Stimulated activated CD4-positive, alpha-beta T cell treated with anti-CD3 and anti-CD28 coated beads, Interleukin-1b, Interleukin-23, amount 100 ng/mL, for 1 hour (primary cell): ENCODE measurements at places on chromosomes 5 and 9.

GRCh38 chr5:42950456-42951292 is 89.4 kb downstream of the ANXA2R start:
- no peak for DNase-seq

- no peak for DNase-seq
Observed at GRCh38 chr5:83522446-83522845, 50.9 kb downstream of the VCAN start.

- DNase-seq: no peak
Observed at GRCh38 chr5:138289296-138289695, 14.9 kb upstream of the GFRA3 start.

- no peak for DNase-seq
Observed at GRCh38 chr9:5436441-5436840, 1.3 kb downstream of the PLGRKT start.

GRCh38 chr9:130425741-130426466 is 18.9 kb upstream of the ASS1 start:
- no peak for DNase-seq

GRCh38 chr5:95595289-95595931 is 24.5 kb upstream of the GPR150 start:
- no peak for DNase-seq

- no peak for DNase-seq
Observed at GRCh38 chr5:12910641-12911040, 1006.4 kb upstream of the CTNND2 start.

DNA sequence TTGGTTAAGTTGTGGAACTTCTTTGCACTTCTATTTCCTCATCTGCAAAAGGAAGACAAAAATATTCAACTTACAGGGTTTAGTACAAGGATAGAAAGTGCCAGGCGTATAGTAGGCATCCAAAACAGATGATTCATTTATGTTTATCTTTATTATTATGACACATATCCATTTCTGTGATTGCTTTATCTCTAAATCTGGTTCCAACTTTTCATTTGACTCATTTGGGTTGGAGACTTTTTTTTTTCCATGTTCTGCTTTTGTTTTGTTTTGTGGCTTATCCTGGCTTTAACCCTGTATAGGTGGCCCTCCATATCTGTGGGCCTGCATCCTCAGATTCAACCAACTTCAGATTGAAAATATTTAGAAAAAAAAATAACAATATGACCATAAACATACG is 186.7 kb upstream of the SLC24A2 start:
- no peak for DNase-seq

- DNase-seq: no peak
Observed at GRCh38 chr9:18275313-18275990, 198.5 kb upstream of the ADAMTSL1 start.

GRCh38 chr5:136022965-136023364 is 5.8 kb upstream of the TGFBI start:
- DNase-seq: no peak

DNA sequence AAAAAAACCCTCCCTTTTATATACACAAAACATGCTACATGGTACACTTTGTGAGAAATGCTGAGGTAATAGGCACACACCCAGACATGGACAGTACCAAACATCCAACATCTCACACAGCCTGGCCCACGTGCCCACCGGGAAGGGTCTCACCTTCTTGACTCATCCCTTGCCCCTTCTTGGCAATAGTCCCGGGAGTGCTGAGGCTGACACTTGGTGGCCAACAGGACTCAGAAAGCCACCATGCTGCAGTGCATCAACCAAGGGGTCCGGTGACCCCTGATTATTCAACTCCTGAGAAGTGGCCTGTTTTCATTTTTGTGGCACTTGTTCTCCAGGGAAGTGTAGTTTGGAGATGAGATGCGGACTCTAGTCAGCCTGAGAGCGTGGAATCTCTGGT is 35.0 kb downstream of the ANGPTL2 start:
- DNase-seq: no peak

GRCh38 chr5:119996128-119996527 is 366.8 kb downstream of the FAM170A start:
- no peak for DNase-seq

DNA sequence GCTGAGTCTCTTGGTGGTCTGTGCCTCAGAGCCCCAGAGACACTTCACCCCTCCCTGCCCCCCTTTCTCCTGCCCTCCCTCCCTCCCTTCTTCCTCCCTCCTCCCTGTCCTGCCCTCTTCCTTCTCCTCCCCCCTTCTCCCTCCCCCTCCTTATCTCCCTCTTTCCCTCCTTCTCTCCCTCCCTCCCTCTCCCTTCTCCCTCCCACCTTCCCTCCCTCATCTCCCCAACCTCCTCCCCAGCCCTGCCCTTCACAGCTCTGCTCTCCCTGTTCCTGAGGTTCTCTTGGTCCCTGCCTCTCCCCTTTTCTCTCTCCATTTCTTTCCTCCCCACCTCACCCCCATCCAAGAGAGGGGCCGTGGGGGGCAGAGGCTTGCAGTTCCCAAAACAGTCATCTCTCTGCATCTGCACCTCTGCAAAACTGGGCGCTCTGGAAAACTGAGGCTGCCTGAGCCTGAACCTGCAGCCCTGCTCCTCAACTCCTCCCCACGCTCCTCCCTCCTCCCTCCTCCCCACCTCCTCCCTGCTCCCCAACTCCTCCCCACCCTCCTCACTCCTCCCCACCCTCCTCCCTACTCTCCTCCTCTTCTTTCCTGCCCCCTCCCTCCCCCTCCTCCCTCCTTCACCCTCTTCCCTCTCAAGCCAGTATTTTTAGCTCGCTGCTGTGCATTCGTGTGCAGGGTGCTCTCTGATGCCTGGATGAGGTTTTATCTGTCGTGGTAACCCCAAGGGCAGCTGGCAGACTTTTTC is 219.1 kb downstream of the C9orf50 start:
- no peak for DNase-seq

DNA sequence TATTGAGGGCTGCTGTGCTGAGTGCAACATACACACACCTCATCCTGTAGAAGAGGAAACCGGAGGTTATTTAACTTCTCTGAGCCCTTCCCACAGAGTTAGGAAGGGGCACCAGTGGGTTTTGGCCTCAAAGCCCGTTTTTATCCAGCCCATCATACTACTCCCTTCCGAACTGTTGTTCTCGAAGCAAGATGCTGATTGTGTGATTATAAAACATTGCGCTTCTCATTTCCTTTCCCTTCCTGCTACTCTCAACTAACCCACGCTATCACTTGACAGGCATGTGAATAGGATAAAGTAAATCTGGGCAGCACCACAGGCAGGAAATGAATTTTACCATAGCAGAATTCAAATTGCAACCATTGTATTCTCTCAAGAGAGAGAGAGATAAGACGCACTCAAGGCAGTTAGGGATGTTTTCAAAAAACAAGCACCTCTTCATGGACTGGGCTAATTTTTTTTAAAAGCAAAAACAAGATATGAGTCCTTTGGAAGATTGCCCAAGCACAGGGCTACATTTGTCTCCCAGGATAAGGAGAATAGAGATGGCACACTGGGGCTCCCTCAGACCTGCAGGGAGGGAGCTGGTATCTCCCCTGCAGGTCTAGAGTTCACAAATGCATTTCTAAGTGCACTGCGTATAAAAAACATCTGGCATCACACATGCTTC is 52.6 kb downstream of the GNA14 start:
- DNase-seq: no peak

GRCh38 chr9:88783711-88784083 is 207.6 kb upstream of the S1PR3 start:
- no peak for DNase-seq

GRCh38 chr5:62326302-62326701 is 20.3 kb downstream of the KIF2A start:
- no peak for DNase-seq

DNA sequence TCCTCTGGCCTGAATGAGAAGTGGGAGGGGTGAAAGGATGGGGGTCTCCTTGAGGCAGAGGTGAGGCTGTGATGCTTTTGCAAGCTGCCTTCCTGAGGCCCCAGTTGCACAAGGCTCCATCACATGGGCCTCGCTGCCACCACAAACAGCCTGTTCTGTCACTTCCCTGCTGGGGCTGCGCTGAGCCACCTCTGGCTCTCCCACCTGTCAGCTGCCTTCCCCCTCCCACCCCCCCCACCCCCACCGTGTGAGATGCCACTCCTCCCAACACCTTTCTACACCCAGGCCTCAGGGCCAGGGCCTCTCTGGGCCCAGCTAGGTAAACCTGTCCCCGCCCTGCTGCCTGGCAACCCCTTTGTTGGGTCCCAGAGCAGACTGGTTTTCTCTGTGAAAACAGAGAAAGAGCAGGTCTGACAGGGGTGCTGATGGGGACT is 4.5 kb upstream of the PDLIM4 start:
- no peak for DNase-seq

DNA sequence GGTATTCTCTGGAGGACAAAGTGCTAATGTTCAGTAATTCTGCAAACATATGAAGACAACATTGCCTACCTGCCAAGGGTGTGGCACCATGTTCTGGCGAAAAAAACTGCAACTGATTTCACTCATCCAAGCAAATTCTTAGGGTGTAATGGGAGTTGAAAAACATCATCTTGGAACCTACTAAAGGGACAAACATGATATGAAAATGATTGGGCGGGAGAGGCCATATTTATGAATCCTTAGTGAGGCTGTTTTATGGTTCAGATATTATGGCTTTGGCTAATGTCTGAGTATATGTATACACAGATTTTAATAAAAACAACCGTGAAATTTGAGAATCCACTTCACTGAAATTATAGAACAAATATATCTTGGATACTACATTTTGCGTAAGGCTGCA is 225.7 kb downstream of the ARL15 start:
- no peak for DNase-seq

DNA sequence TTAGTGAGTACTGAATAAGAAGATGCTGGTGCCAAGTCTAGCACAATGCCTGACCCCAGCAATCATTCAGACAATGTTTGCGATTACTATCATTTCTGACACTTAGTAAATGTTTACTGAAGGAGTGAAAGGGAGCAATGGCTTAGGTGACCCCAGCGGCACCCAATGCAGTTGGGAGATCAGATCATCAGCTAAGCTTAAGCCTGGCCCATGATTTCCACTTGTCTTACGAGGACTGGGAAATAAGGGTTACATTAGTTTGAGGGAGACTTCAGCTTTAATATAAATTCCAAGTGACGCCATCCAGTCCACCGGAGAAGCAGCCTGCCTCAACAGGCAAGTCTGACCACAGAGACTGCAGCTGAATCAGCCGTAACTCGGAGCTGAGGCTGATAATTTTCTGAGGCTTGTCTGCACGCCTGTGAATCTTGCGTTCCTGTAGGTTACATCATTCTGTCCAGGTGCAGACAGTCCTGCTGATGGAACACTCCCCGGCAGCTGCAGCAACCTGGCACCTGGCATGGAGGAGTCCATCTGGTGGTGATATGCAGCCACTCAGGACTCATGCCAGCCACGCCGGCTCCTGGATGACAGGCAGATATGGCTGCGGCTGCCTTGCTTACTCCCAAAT is 34.9 kb upstream of the FGF1 start:
- DNase-seq: no peak

DNA sequence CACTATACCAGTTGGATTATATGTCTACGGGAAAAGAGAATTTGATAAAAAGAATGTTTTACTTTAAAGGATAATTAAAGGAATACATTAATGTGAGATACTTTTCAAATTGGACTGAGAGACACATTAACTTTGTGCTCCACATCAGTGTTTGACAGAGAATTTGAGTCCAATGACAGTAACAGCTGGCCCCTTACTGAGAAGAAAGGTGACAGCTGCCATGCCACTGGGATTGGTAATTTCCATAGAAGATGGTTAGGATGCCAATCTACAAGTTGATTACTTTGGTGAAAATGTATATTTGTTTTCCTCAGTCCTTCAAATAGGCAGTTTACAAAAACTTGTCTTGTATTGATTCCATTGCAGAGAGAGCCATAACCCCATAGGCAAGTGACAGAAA is 578.4 kb downstream of the SLCO4C1 start:
- DNase-seq: no peak

DNA sequence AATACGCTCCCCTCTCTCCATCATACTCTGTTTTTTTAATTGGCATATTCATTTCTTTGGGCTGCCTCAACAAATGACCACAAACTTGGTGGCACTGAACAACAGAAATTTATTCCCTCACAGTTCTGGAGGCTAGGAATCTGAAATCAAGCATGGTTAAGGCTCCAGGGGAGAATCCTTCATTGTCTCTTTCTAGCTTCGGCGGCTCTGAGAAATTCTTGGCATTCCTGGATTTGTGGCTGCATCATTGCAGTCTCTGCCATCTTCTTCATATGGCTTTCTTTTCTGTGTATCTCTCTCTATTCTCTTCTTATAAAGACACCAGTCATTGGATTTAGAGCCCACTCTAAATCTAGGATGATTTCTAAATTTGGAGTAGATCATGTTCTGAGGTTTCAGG is 10.9 kb upstream of the SLC24A2 start:
- no peak for DNase-seq

DNA sequence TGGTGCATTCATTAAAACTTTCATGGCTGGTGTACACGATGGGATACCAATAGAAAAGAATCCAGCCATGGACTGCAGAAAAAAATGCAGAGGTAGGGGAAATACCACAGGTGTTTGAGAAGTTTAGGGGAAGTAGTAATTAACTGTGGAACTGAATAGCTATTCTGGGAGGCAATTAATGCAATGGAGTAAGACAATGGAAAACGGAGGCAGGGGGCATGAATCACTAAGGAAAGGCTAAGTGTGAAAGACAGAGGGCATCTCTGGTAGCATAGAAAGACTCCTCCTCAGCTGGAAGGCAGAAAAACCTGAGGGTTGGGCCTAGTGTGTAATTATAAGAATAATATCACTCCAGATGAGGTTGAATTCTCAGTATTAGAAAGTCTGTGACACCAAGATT is 30.9 kb upstream of the NPR3 start:
- DNase-seq: no peak

GRCh38 chr5:158267228-158267627 is 408.3 kb upstream of the CLINT1 start:
- DNase-seq: no peak

DNA sequence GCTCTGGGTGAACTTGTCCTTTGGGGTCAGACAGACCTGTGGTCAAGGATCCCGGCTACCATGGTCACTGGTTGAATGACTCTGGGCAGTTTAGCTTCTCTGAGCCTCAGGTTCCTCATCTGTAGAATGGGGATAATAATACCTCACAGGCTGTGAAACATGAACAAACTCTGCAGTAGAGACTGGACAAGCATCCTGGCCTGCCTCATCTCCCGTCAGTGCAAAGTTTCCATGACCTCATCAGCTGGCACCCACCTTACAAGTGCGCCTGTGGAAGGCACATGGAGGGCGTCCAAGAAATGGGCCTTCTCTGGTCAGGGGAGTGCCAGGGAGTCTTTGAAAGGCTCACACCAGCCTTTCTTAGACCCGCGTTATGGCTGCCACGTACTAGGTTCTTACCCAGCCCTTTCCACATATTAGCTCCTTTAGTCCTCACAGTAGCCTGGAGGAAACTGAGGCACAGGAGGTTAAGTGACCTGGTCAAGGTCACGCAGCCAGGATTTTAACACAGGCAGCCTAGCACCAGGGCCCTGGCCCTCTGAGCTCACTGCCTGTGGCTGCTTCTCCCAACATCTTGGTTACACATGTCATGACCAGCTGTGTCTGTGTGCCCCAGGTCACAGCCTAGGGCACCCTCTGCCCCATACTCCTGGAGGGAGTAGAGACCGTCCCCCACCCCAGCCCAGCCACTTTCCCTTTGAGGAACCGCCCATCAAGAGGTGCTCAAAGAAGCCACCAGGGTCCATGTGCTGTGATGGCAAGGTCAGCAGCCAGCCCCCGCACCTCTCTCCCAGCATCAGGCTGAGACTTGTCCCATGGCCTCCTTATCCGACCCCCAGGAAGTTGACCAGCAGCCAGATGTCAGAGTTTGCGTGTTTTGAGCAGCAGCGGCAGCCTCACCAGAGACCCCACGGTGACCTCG is 39.4 kb upstream of the RPL26L1 start:
- no peak for DNase-seq
